Mesenteric fat pad (tissue), 1 donor: ENCODE measurements at places on chromosomes 11 and 22. TPM values are rescaled to one million over a fixed set of nuclear protein-coding genes. Genes with fewer than 3 reads are reported as not detected.

GRCh38 chr22:35627267-35628041 is 10.3 kb upstream of the MB start:
- DNase-seq, result no peak

- DNase-seq, result peak; percentile 78
Observed at GRCh38 chr22:49483946-49484345, 343.7 kb downstream of the BRD1 start.

CABP4 gene
- 3.8 TPM for total RNA-seq

MMP12 gene
- 0.29 TPM for total RNA-seq

RIMBP3B gene
- 0.06 TPM for total RNA-seq
